ENCODE measurements at places on chromosomes 12 and 14. TPM values are rescaled to one million over a fixed set of nuclear protein-coding genes. Genes with fewer than 3 reads are reported as not detected.
A peak's percentile ranks its signal among the peaks of the same experiment; 100 is the strongest.

DNA sequence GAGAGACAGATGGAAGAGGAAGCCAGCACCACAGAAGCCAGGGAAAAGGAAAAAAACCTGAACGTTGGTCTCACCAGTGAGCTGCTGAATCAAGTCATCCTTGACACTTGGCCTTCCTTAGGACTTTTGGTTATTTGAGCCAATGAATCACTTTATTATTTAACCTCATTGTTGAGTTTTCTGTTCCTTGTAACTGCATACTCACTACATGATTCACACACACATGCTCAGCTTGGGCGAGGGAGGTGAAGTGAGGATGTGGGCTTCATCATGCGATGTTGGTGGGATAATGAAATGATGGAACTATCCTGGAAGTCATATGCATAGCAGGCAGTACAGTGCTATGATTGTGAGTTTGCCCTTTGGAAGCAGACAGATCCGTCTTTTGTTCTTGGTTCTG is 40.6 kb upstream of the RPH3A start:
- peak; percentile 92 for DNase-seq

DNA sequence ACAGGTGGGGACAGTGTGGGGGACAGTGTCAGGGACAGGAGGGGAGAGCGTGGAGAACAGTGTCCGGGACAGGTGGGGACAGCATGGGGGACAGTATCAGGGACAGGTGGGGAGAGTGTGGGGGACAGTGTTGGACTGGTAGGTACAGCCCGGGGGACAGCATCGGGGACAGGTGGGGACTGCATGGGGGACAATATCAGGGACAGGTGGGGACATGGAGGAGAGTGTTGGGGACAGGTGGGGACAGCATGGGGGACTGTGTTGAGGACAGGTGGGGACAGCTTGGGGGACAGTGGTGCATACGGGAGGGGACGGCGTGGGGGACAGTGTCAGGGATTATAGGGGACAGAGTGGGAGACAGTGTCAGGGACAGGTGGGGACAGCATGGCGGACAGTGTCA is 212.3 kb downstream of the TMEM121 start:
- DNase-seq, result no peak

GRCh38 chr12:52349196-52349595 is 18.1 kb downstream of the KRT85 start:
- no peak for DNase-seq

AMDHD1 gene
- total RNA-seq, result 1.1 TPM

COCH gene
- 0.92 TPM for total RNA-seq

PLBD1 gene
- total RNA-seq, result 0.26 TPM
